Activated T-helper 1 cell treated with Interleukin-2 at 50 U/mL for 16 hours (primary cell): ENCODE measurements at places on chromosomes 5 and 9.

- DNase-seq = no peak
These were observed 232.2 kb downstream of the NFIB start for GRCh38 chr9:14081745-14082144.

DNA sequence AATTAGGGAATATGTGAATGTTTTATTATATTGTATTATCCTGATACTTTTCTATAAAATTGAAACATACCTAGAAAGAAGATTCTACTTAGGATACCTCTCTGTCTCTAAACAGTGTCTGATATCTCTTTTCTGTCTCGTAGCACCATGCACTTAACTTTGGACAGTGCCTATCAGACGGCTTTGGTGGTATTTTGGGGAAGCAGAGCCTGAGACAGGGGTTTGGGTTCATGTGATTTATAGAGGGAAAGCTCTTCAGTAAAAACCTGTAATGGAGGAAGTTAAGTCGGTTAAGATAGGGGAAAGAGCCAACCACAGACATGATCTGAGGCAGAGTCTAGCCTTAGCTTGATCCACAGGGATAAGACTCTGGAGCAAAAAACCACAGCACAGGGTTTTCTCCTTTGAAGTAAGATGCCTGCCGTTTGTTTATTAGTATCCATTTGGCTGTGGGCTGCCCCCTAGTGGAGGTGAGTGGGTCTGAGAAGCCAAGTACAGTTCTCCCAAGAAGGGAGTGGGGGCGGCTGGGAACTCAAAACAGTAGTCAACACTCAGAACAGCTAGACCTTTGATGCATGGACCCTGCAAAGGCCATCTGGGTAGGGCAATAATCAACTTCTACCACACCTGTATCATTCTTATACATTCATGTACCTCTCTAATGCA lies 141.2 kb upstream of the ASTN2 start:
- DNase-seq = no peak

DNA sequence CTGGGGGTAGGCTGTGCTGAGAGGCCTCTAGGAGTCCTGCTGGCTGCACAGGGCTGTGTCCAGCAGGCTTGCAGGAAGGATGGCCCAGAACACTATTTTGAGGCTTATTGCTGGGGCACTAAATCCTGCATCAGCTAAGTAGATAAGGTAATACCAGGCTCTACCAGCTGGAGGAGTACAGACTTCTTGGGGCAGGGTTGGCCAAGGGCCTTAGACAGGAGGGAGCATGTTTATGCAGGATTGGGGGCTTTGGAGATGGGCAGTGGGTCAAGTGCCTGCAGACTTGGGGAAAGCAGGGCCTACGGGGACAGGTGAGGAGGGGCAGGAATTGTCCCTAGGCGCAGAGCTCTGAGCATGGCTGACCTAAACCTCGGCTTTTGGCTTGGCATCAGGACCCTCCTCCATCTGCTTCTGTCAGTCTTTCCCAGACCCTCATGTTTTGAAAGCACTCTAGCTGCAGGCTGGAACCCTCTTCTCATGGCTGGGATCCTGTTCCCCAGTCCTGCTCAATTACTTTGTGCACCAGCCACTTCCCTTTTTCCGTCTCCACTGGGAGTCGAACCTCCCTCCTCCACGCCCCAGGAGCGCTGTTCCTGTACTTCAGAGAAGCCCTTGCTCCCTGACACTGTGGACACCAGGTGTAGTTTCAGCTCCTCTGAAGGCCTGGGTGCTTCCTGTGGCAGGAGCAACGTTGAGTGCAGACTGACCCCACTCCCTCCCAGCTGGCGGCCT lies 61.0 kb upstream of the SPTLC1 start:
- no peak for DNase-seq

DNA sequence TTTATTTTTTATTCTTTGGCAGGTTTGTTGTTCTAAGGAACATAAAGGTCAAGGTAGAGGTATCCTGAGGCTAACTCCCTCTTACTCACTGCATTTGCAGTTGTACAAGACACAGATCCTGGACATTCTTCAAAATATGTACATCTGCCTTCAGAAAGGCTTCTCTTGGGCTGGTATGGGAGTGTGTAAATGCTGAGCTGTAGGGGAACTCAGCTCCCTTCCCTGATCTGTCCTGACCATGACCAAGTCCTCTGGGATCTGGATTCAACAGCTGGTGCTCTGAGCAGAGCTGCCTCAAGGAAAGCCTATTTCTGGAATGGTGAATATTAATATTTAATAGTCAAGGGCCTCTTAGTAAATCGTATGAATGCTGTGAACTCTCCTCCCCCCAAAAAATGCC lies 117.4 kb downstream of the PRKACG start:
- no peak for DNase-seq

DNA sequence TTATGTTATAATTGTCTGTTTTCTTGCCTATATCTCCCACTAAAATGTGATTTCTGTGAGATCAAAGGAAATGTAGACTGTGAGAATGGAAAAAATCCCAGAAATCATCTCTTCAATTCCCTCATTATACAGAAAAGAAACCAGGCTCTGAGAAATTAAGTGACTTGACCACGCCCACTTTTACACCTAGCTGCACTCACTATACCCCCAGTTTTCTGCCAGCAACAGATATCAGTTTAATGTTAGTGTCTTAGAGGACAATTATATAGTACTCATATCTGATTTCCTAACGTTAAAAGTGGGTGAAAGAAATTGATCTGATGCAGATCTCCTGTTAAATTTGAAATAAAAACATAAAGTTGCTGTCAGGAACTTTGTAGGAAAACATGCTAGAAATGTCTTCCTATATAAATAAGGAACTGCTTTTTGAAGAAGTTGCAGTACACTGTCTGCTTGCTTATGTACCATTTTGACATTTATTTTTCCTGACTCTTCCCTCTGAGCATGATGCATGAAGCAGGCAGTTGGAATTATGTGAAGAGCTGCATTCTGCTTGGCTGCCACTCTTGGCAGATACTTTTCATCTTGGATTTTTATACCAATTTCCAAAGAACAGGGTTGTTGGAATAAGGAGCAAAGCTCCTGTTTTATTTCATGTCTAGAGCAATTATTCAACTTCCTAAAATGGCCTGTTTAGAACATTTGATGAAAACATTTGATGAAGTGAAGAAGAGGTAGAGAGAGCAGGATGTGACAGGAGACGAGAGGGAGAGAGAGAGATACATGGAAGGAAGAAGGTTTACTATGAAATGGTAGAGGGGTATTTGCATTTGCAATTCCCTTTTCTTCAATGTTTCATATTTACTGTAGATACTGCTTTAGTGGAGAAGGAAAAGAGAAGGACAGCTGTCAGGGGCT lies 57.3 kb upstream of the RICTOR start:
- no peak for DNase-seq

- no peak for DNase-seq
These were observed 29.9 kb upstream of the RANBP6 start for GRCh38 chr9:6045364-6045763.

DNA sequence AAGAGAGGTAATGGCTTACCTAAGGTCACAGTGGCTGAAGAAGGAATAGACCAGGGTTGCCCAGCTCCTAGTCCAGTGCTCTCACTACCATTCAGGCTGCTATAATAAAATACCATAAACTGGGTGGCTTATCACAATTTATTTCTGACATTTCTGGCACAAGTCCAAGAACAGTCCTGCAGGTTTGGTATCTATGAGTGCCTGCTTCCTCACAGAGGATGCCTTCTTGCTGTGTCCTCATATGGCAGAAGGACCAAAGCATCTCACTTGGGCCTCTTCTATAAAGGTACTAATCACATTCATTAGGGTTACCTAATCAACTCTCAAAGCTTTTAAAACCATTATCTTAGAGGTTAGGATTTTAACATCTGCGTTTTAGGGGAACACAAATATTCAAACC lies 17.2 kb downstream of the STARD4 start:
- DNase-seq = no peak

DNA sequence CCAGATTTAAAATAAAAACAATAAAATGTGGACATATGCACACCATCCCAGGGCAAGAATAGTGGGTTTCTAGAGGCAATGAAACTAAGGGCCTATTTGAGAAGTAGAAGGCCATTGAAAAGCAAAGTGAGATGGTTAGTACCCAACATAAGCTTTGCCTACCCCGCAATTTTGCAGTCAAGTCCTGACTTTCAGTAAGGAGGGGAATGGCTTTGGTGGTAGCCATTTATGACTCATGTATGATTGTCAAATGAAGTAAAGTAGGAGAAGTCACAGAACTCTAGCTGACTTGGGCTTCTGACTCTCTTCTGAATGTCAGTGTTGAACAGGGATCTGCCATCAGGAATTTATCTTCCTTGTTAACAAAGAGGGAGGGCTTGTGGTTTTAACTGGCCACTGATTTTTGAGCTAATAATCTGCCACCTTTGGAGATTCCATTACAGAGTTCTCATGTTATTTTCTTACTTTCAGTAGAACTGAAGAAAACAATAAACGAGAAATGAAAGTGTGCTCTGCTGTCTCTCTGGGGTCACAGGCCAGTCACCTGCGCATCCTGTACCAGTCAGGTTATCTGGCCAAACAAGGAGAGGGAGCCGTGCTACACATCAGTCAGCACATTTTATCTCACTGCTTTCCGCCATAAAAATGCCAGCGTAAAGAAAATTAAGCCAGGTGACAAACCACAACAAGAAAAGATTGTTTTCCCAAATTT lies 14.3 kb upstream of the SNCAIP start:
- DNase-seq = no peak

DNA sequence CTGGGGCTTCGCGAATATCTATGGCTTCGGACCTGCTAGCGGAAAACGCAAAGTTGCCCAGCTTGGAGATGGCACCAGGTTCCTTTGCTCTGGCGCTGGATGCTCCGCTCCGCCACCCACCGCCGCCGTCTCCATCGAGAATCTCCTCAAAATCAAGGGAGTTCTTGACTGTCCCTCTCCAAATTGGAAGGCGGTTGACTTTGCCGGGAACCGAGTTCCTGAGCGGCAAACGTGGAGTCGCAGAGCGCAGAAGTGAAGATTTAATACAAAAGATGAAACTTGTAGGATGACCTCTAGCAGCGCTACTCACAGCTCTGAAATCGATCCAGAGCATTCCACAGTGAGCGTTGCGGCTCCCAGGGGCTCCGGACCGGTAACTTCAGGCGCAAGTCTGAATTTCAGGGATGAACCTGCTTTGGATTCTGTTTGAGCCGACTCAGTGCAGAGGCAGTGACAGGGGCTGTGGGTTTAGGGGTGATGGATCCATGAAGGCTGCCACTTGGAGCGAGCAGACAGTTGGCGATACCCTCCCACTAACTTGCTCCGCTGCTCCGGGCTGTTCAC lies 1641.5 kb upstream of the C9orf72 start:
- DNase-seq = no peak

GRCh38 chr9:109910671-109911518 lies 130.9 kb downstream of the PALM2AKAP2 start:
- no peak for DNase-seq

DNA sequence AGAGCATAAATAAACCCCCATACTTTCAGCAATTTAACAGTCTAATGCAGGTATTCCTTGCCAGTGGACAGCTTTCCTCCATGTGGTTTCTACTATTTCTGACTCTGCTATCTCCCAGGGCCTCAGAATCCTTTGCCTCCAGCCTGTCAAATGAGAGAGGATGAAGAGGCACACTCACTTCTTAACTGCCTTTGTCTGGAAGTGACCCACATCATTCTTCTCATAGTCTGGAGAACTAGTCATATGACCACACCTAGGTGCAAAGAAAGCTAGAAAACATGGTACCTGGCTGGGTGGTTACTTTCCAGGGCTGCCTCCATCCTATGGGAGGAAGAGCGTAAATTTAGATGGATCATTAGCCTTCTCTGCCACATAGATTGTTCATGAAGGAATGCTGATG lies 22.5 kb downstream of the PALM2AKAP2 start:
- DNase-seq = no peak

GRCh38 chr5:53239301-53239990 lies 129.9 kb upstream of the MOCS2 start:
- DNase-seq = no peak

GRCh38 chr9:105195259-105195658 lies 49.2 kb upstream of the SLC44A1 start:
- no peak for DNase-seq

- DNase-seq = no peak
These were observed 269.9 kb downstream of the PRR16 start for GRCh38 chr5:120734033-120734432.

GRCh38 chr5:59320420-59320819 lies 573.1 kb downstream of the PDE4D start:
- no peak for DNase-seq

GRCh38 chr9:79143211-79143610 lies 428.6 kb upstream of the TLE4 start:
- DNase-seq = no peak

GRCh38 chr9:33265211-33265865 lies 489 bp downstream of the CHMP5 start:
- DNase-seq = no peak

GRCh38 chr9:117249799-117250198 lies 165.1 kb downstream of the ASTN2 start:
- DNase-seq = no peak

GRCh38 chr9:101054657-101055056 lies 26.1 kb downstream of the PLPPR1 start:
- no peak for DNase-seq

- DNase-seq = no peak
These were observed 11.8 kb downstream of the HK3 start for GRCh38 chr5:176887252-176887849.

DNA sequence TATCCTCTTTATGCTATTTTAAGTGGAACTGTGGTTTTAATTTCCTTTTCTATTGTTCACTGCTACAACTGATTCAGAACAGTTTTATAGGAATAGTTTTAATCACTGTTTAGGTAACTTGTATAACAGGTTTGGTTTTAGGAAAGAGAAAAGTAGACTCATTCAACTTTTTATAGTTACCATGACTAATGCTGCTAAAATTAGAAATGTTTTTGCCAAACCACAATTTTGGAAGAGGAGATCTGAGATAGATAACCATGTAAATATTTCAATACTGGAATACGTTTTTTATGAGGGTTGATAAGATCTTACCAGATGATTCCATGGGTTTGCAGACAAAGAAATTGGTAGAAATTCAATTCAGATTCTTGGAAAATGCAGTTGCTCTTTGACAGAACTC lies 404.6 kb upstream of the ARRDC3 start:
- no peak for DNase-seq

DNA sequence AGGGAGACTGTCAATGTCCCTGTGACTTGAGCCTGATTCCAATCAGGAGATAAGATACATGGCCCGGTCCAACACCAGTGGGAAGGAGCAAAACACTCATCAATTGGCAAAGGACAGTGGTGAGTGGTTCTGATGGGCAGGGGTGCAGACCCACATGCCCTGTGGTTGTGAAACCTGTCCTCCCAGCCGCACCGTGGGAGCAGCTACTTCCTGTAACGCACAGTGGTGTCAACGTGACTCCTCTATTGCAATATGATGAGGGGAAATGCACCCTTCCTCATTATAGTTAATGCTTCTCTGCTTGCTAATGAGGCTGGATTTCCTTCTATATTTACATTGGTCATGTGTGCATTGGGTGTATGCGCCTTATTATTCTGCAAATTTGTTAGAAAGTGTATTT lies 223.0 kb downstream of the IRX1 start:
- DNase-seq = no peak

DNA sequence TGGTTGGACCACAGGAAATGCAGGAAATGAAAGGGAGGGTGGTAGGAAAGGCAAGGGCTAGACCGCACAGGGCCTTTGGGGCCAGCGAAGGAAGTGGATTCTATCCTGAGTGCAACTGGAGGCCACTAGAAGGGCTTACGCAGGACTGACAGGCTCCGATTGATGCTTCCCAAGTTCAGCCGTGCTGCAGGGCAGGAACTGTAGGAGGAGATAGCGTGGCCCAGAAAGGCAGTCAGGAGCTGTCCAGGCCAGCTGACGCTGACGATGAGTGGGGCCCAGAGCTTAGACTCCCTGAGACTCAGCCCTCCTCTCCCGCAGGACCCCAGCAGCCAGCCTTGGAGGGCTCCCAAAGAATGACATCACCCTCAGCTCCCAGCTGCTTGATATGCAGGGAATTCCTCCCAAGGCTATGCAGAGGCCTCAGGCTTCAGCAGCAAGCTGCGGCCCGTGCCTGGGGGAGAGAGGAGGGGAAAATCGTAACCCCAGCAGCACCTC lies 48.8 kb downstream of the KCNIP1 start:
- no peak for DNase-seq
